ENCODE measurements at places on chromosomes 1 and 21.

GRCh38 chr1:224852901-224853568 lies 76.4 kb upstream of the DNAH14 start:
- no peak for DNase-seq

- no peak for DNase-seq
Observed at GRCh38 chr1:31926252-31926651, 11.9 kb downstream of the PTP4A2 start.

- no peak for DNase-seq
Observed at GRCh38 chr21:44723177-44724131, 12.1 kb upstream of the TSPEAR start.

DNA sequence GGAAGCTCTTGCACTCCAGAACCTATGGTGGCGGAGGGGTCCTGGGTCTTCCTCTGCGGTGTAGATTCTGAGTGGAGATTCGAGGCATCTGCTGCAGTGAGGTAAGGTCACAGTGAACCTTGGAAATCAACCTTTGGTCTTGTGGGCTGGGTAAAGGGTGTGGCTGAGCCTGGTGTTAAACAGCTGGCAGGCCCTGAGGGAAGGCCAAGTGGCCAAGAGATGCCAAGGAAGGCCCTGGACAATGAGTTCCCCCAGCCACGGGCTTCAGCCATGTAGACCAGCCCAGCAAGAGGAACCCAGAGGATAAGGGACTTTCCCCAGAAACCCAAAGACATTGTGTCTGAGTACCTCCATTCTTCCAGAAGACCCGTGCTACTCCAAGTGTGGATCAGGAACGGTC lies 137.2 kb upstream of the ETS2 start:
- no peak for DNase-seq

DNA sequence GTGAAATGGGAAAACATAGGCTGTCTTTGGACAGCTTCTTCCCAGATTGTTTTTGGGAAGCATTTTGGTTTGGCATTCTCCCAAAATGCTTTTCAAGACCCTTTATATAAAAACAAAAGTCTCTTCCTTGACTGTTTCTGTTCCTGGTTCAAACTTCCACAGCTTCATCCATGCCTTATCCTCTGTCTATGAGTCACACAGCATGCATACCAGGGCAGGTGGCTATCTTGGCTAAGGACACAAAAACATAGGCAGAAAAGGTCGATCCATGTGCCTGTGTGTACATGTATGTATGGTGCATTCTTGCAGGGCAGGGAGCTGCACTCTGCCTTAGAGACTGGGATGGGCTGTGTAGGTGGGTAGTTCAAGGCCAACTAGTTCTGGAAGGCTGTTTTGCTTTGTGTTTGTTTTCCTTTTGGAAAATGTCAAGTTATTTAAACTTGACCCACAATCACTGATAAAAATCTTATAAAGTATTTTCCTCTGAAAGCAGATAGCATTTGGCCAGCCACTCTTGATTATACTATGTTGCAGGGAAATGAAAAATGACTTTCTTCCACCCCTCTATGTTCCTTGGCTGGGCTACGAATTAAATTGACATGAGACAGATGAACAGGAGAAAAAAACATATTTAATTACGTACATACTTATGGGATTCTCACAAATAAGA lies 437.0 kb downstream of the SIPA1L2 start:
- DNase-seq, result no peak

DNA sequence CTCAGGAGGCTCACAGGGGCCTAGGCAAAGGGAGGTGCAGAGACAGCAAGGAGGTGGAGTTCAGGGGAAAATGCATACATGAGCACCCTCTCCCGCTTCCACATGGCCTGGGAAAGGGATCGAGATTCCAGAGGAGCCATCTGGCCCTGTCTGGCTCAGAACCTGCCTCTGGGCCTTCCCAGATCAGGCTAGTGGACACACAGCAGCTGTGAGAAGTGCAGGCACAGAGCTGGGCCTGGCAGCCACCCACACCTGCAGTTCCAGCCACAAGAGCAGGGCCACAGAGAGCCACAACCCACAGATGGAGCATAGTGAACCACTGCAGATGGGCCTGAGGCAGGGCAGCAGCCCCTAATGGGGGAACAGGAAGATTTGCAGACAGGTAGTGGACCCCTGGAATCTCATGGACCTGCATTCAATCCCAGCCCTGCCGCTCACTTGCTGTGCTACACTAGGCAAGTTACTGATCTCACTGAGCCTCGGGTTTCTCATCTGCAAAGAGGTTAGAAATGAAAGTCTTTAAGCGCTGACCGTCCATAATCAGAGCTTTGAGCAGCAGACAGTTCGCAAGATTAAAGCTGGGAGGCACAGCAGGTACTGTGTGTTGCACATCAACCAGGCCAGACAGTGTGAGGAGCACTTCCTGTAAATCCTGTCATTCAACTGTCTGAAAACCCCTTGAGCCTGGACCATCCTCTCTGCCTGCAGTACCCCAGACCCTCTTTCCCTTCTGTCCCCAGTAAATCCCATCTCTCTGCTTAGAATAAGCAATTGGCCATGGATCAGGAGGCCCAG lies 58.0 kb downstream of the MATN1 start:
- no peak for DNase-seq

All from stimulated activated CD8-positive, alpha-beta memory T cell treated with anti-CD3 and anti-CD28 coated beads, Interleukin-4, amount 100 ng/mL, for 1 hour (primary cell).